ENCODE measurements at places on chromosomes 7 and 10. TPM values are rescaled to one million over a fixed set of nuclear protein-coding genes. Genes with fewer than 3 reads are reported as not detected.

SLC26A3 gene
- not detected for total RNA-seq

ING3 gene
- total RNA-seq = 28.4 TPM

TNS3 gene
- total RNA-seq = 16.0 TPM

MAGI2 gene
- 4.5 TPM for total RNA-seq

ANTXRL gene
- not detected for total RNA-seq

BEND7 gene
- 10.1 TPM for total RNA-seq

BMI1 gene
- 45.4 TPM for total RNA-seq

RADIL gene
- total RNA-seq = 0.48 TPM

MASTL gene
- total RNA-seq = 8.2 TPM

PLXDC2 gene
- 1.5 TPM for total RNA-seq

MYL7 gene
- not detected for total RNA-seq

PDE6C gene
- not detected for total RNA-seq

PPA1 gene
- 182 TPM for total RNA-seq

PTEN gene
- total RNA-seq = 77.6 TPM

PLEKHS1 gene
- under 0.01 TPM for total RNA-seq

WEE2 gene
- not detected for total RNA-seq

CHAT gene
- not detected for total RNA-seq

SFTPA1 gene
- total RNA-seq = not detected

DRGX gene
- not detected for total RNA-seq

PCGF6 gene
- 11.1 TPM for total RNA-seq

Measured in vein endothelial cell (primary cell).